ENCODE measurements at places on chromosomes 2 and 18. TPM values are rescaled to one million over a fixed set of nuclear protein-coding genes. Genes with fewer than 3 reads are reported as not detected.

GRCh38 chr2:15300624-15301573 lies 260.2 kb downstream of the NBAS start:
- no peak for DNase-seq

Gene UXS1
- total RNA-seq, result 18.9 TPM

DNA sequence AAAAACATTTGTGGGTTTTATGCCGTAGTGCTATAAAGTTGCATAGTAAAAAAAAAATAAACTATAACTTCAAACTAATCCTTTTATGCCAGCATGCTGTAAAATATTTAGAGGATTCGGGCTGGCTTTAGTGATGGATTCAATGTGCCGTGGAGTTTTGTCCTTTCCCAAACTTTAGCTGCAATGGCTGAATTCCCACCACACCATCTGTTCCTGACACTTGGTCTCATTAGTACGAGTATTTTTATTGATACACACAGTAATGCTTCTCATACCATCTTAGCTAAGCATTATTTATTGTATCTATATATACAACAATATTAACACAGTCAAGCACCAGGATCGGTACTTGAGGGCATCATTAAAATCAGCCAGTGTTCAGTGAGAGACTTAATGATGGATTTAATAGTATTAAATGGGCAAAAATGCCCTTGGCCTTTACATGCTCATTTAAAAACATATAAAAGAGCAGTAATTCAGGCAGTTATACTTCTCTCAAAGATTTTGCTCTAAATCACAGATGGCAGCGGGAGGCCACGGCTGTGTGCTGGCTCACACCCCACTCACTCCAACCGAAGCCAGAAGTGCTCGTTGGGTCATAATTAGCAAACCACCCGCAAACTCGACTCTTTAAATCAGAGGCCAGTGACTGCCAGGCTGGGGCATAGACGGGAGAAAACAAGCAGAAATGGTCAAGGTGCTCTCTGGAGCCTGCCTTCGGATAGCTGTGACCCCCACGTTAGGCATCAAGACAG lies 297.0 kb upstream of the REV1 start:
- DNase-seq, result no peak

DNA sequence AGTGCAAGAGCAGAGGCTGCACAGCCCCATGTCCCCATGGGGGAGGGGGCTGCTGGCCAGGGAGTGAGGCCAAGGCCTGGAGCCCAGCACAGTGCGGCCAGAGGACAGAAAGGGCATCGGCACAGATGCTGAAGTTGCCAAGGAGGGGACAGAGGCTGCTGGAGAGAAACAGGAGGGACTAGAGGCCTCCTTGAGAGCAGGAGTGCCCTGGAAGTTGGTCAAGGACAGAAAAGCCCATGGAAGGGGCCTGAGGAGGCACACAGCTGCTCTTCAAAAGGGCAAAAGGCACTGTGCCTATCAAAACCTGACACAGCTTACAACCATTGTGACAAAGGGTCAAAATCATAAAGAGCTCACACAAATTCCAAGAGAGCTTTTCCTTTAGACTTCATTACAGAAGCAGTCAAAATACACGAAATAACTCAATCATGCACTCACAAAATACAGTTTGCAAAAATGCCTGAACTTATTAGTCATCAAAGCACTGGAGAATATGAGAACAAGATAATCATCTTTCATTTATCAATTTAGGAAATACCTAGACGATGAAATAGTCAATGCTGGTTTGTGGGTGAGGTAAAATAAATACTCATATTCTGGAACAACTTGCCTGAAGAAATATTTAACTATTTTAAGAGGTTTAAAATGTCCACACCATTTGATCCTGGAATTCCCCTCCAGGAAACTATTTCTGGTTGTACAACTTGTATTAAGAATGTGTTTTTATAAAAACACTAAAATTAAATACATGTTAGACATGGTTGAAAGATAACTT lies 79.6 kb downstream of the USP40 start:
- peak; percentile 23 for DNase-seq

Gene SDC1
- 40.5 TPM for total RNA-seq

DNA sequence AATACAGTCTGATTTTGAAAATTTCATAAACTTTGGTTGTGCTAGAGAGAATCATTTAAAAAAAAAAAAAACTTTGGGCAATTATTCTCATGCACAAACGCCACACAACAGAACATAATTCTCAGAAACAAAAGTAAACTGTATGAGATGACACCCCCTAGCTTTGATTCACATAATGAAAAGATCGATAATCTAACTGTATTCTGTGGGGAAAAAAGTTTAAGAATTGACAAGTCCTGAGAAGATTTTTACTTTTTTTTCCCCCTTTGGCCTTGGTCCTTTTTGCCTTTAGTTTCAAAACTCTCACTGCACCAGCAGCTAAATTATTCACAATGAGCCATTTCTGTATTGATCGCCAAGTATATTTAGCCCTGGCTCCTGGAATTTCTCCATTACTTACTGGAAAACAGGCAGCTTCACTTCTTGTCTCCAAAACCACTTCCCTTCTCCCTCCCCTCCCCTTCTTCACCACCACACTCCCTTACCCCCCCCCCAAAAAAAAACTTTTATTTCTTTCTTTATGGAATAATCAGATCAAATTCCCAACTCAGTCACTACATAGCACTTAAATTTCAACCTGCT lies 2.0 kb downstream of the IKZF2 start:
- no peak for DNase-seq

DNA sequence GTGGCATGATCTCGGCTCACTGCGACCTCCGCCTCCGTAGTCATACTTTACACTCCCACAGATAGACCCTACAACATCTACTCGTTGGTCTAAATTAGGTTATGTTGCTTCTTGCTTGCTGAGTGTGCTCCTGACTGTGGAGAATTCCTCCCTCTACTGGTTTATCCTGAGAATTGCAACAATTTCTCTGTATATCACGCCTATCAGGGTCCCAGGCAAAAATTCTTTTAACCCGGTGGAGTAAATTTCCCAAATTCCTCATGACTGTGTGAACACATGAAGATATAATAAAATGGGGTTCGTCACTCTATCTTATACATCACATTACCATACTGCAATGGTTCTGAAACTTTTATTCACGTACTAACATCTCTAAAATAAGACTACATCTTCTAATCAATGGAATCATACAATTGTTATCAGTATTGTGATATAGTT lies 156.7 kb downstream of the EVA1A start:
- DNase-seq, result no peak
